ENCODE measurements at places on chromosomes 11 and 22.

GRCh38 chr11:110308071-110308470 is 11.7 kb upstream of the RDX start:
- no peak for DNase-seq
- no peaks in the 10 kb centered on the region for H3K27me3 ChIP-seq
- H3K36me3 ChIP-seq, result no peaks in the 10 kb centered on the region

DNA sequence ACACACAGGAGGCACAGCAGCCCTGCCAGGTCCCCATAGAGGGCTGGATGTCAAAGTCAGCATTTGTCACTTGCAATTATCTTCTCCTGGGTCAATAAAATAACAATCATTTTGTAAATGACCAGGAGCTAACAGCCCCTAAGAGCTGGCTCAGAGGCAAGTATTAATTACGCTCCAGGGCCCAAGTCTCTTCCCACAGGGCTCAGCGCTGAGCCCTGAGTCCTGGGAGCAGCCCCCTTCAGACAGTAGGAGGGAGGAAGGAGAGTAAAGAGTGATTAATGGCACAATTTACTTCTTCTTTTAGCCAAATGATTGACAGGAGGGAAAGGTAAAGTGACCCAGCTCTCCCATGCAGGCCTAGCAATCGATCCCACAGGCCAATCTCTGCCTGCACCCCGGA is 99.0 kb upstream of the DRD2 start:
- H3K27ac ChIP-seq, result no peak overlapping the region
- no peaks in the 10 kb centered on the region for H3K27me3 ChIP-seq
- H3K4me1 ChIP-seq, result no peaks in the 10 kb centered on the region
- H3K36me3 ChIP-seq, result no peaks in the 10 kb centered on the region
- DNase-seq, result no peak

DNA sequence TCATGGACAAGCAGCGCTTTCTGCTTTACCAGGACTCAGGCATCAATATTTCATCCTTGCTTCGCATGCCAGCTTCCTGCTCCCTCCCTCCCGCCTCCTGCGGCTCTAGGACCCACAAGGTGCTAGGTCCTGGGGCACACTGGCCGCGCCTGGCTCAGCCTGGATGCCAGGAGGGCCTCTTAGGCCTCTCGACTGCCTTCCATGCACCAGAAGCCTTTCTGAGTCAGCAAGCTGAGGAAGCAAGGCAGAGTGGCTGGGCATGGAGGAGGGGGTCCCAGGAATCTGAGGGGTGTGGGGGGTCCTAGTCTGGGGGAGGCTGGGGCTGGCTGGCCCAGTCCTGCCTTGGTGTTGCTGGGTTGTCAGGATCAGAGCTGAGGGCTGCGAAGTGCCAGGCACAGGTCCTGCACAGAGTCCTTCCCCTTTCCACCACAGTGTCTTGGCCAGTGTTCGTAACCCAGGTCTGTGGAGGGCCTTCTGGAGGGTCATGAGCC is 61.0 kb upstream of the THY1 start:
- no peak overlapping the region for H3K4me3 ChIP-seq
- H3K27me3 ChIP-seq, result peaks cover 11% of the 10 kb centered on the region
- no peak overlapping the region for H3K27ac ChIP-seq
- no peaks in the 10 kb centered on the region for H3K36me3 ChIP-seq
- H3K4me1 ChIP-seq, result no peaks in the 10 kb centered on the region

DNA sequence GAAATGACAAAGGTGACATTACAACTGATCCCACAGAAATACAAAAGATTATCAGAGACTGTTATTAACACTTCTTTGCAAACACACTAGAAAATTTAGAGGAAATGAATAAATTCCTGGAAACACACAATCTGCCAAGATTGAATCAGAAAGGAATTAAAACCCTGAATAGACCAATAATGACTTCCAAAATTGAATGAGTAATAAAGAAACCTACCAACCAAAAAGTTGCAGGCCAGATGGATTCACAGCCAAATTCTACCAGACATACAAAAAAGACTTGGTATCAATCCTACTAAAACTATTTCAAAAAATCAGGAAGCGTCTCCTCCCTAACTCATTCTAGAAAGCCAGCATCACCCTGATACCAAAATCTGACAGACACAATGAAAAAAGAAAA is 17.2 kb downstream of the RAB38 start:
- H3K4me3 ChIP-seq, result no peak overlapping the region
- no peak for DNase-seq
- H3K4me1 ChIP-seq, result no peaks in the 10 kb centered on the region
- H3K27ac ChIP-seq, result no peak overlapping the region
- H3K27me3 ChIP-seq, result no peaks in the 10 kb centered on the region

DNA sequence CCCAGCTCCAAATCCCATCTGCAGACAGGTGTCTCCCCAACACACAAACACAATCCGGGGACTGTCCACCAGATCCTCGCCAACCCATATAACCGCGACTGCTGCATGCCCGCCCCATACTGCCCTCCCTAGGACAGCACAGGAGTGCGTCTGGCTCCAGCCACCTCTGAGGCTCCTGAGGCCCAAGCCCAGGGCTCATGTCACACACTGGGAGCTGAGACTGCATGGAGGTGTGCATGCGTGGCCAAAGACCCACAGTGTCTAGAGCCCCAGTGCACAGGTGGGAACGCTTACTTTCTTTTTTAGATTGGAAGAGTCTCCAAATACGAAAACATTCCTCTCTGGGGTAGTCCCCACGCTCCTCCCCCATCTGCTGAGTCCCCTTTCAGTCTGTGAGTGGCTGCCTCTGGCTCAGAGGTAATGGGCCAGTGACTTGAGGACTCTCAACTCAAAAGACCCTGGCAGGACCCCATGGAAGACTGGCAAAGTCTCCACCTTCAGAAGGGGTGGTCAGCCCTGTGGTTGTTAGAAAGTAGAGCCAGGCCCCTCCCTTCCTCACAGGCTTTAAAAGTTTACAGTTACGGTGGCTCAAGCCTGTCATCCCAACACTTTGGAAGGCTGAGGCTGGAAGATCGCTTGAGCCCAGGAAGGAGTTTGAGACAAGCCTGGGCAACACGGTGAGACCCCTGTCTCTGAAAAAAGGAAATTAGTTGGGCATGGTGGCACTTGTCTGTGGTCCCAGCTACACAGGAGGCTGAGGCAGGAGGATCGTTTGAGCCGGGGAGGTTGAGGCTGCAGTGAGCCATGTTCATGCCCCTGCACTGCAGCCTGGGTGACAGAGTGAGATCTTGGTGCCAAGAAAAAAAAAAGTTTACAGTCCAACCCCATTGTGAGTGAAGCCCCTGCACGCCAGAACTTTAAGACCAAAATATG is 2.3 kb downstream of the CBX7 start:
- no peak overlapping the region for H3K4me3 ChIP-seq
- H3K27ac ChIP-seq, result peak overlapping the region; percentile 60
- peaks cover 26% of the 10 kb centered on the region for H3K27me3 ChIP-seq

DNA sequence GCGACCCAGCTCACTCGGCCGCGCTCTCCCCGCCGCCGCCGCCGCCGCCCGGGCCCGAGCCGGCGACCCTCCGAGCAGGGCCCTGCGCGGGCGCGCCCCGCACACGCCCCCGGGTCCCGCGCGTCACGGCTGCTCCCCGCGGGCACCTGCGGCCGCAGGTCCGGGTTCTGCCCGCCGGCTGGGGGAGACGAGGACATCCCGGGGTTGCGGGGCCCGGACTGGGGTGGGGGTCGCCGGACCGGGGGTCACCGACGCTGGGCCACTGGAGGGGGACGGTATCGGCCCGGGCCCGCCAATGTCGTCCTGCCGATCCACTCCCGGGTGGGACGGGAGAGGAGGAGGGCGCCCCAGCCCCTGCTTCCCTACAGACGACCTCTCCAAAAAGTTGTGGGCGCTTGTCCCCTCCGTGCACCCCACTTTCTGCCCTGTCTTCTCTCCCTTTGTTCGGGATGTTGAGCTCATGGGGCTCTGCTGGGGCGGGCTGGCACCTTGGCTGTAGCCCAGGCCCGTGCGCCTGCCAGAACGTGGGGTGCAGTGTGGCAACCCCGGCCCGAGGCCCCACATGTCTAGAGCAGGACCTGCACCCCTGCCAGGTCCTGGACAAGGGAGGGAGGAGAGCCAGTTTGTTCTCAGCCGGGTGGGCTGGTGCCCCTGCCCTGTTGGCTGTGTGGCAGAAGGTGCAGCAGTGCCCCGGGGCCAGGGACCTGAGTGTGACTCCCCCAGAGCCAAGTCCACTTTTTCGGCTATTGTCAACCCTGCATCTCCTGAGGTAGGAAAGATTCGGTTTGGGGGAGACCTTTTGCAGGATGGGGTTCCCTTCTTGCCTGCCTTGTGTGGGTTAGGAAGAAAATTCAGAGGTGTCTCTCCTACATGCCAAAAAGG is 40.2 kb upstream of the CELSR1 start:
- H3K36me3 ChIP-seq, result no peaks in the 10 kb centered on the region
- no peak for DNase-seq
- H3K4me1 ChIP-seq, result peaks cover 28% of the 10 kb centered on the region
- no peak overlapping the region for H3K27ac ChIP-seq

- H3K27ac ChIP-seq, result no peak overlapping the region
- H3K4me1 ChIP-seq, result no peaks in the 10 kb centered on the region
- DNase-seq, result no peak
- no peaks in the 10 kb centered on the region for H3K27me3 ChIP-seq
- no peak overlapping the region for H3K4me3 ChIP-seq
Observed at GRCh38 chr11:122784325-122784955, 53.9 kb upstream of the CRTAM start.

GRCh38 chr11:131824771-131825170 is 454.4 kb downstream of the NTM start:
- H3K4me1 ChIP-seq, result no peaks in the 10 kb centered on the region
- no peak overlapping the region for H3K4me3 ChIP-seq
- no peaks in the 10 kb centered on the region for H3K36me3 ChIP-seq
- H3K27ac ChIP-seq, result no peak overlapping the region
- no peak for DNase-seq

DNA sequence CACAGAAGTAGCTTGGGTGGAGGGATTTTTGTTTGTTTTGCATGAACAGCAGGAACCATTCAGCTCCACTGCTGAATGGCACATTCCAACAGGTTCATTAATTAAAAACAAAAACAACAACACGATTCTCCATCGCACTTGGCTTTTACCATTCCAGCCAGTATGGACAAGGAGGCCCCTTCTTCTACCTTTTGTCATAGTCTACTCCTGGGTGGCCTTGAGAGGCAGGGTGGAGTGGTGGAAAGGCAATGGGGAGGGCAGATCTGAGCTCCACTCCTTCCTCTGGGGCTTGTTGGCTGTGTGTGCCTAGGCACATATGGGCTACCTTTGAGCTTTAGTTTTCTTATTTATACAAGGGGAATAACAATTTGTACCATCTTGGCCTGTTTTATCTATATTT is 4.8 kb downstream of the TIMP3 start:
- H3K36me3 ChIP-seq, result no peaks in the 10 kb centered on the region
- H3K4me1 ChIP-seq, result peaks cover 5% of the 10 kb centered on the region
- H3K4me3 ChIP-seq, result no peak overlapping the region
- no peak for DNase-seq

GRCh38 chr22:26892166-26893041 is 235.0 kb downstream of the MIAT start:
- no peaks in the 10 kb centered on the region for H3K27me3 ChIP-seq
- H3K4me3 ChIP-seq, result no peak overlapping the region
- no peaks in the 10 kb centered on the region for H3K4me1 ChIP-seq
- H3K27ac ChIP-seq, result no peak overlapping the region
- H3K36me3 ChIP-seq, result no peaks in the 10 kb centered on the region

GRCh38 chr22:38981005-38981991 is 849 bp upstream of the APOBEC3B start:
- no peaks in the 10 kb centered on the region for H3K36me3 ChIP-seq
- no peak for DNase-seq
- peaks cover 20% of the 10 kb centered on the region for H3K4me1 ChIP-seq
- no peaks in the 10 kb centered on the region for H3K27me3 ChIP-seq
- H3K4me3 ChIP-seq, result no peak overlapping the region

DNA sequence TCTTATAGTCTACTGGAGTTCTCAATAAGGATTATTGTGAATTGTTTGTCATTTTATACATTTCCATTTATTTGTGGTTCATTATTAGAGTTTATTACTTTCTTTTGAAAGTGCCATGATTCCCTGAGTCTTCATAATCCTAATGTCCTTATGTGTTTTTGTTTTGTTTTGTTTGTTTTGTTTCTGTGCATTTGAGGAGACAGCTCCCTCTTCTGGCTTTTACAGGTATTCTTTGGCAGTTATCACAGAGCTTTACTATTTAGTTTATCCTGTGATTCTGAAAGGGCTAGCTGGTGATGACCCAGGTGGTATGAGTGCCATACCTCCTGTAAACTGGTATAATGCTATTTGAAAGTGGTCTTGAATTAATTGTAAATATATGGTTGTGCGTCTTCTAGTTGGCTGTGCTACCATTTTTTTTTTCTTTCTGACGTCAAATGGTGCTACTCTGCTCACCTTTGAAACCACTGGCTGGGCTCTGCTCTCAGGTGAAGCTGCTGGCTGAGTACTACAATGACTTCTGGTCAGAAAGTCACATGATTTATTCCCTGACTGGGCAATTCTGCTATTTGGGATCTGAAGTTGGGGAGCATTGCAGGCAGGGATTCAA is 751.2 kb downstream of the JRKL start:
- no peaks in the 10 kb centered on the region for H3K27me3 ChIP-seq
- H3K36me3 ChIP-seq, result no peaks in the 10 kb centered on the region
- no peak overlapping the region for H3K27ac ChIP-seq
- H3K4me3 ChIP-seq, result no peak overlapping the region

GRCh38 chr11:120499088-120499487 is 12.5 kb upstream of the GRIK4 start:
- no peak overlapping the region for H3K4me3 ChIP-seq
- no peak for DNase-seq
- H3K27ac ChIP-seq, result no peak overlapping the region
- H3K36me3 ChIP-seq, result no peaks in the 10 kb centered on the region

- no peaks in the 10 kb centered on the region for H3K36me3 ChIP-seq
- H3K4me3 ChIP-seq, result no peak overlapping the region
- no peaks in the 10 kb centered on the region for H3K27me3 ChIP-seq
- H3K27ac ChIP-seq, result no peak overlapping the region
Observed at GRCh38 chr22:37363261-37363992, 63.9 kb downstream of the ELFN2 start.

DNA sequence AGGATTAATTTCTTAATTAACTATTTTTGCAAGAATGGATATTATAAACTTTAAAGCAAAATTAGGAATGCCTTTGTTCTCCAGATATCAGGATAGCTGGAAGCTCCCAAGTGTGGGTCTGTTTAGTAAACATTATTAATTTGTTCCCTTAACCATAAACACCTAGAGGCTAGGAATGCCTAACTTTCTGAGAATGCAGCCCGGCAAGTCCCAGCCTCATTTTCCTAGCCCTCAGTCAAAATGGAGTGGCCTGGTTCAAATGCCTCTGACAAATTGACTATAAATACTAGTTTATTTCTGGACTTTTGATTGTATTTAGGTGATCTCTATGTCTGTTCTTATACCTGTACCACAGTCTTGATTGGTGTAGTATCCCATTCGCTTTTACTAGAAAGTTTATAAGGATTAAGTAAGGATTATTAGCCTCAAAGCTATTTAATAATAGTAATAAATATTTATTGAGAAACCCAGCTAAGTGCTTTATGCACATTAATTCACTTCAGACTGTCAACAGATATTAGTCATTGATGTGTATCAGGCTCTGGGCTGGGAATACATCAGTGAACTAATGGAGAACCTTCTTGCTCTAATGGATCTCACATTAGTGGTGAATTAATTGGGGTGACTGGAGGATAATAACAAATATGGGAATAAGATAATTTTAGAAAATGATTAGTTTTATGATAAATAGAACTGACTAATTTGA is 25.8 kb downstream of the PPME1 start:
- H3K4me3 ChIP-seq, result no peak overlapping the region
- H3K4me1 ChIP-seq, result no peaks in the 10 kb centered on the region
- DNase-seq, result no peak
- H3K36me3 ChIP-seq, result peaks cover 3% of the 10 kb centered on the region
- H3K27ac ChIP-seq, result no peak overlapping the region

GRCh38 chr11:45266676-45267020 is 19.5 kb downstream of the SYT13 start:
- H3K27me3 ChIP-seq, result peaks cover 4% of the 10 kb centered on the region
- no peaks in the 10 kb centered on the region for H3K36me3 ChIP-seq
- no peaks in the 10 kb centered on the region for H3K4me1 ChIP-seq
- H3K27ac ChIP-seq, result no peak overlapping the region
- DNase-seq, result no peak

All from thymus (tissue), 14 donors.